ENCODE measurements at places on chromosomes 4 and X. TPM values are rescaled to one million over a fixed set of nuclear protein-coding genes. Genes with fewer than 3 reads are reported as not detected.
A peak's percentile ranks its signal among the peaks of the same experiment; 100 is the strongest.

DNA sequence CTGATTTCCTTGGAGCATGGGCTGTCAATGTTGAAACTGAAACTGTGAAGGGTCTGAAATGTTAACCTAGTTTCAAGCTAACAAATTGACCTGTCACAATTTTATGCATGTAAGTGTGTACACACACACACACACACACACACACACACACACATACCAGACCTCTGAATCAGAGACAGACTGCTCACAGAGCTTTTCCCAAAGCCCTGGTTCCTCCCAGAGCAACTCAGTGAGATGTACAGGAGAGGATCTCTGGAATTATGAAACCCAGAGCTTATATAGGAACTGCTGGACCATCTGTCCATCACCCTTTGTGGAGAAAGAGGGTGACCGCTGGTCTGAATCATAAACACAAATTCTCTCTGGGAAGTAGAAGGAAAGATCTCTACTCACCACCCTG is 228.1 kb upstream of the PRPS2 start:
- no peak for DNase-seq

GRCh38 chr4:56909086-56909894 is 1.6 kb downstream of the REST start:
- DNase-seq: peak; percentile 69

DNA sequence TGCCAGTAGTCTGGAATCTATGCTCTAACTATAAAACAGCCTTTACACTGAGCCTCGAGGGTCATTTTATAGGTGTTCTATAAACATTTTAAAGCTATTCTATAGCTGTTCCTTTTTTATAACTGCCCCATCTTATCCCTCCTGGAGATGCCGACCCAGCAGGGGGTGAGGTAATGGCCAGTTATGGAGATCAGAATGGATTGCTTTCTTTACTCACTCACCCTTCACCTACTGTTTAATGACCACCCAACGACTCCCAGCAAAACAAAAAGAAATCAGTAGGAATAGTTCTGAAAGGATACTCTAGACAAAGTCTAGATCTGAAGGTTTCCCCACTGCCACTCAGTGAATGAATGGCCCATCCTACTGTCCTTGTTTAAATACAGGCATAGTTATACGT is 1113.1 kb downstream of the FAT4 start:
- DNase-seq: no peak

GRCh38 chr4:123603165-123603564 is 206.6 kb downstream of the SPRY1 start:
- no peak for DNase-seq

- DNase-seq: no peak
Observed at GRCh38 chr4:163818673-163819072, 324.2 kb downstream of the TMA16 start.

DNA sequence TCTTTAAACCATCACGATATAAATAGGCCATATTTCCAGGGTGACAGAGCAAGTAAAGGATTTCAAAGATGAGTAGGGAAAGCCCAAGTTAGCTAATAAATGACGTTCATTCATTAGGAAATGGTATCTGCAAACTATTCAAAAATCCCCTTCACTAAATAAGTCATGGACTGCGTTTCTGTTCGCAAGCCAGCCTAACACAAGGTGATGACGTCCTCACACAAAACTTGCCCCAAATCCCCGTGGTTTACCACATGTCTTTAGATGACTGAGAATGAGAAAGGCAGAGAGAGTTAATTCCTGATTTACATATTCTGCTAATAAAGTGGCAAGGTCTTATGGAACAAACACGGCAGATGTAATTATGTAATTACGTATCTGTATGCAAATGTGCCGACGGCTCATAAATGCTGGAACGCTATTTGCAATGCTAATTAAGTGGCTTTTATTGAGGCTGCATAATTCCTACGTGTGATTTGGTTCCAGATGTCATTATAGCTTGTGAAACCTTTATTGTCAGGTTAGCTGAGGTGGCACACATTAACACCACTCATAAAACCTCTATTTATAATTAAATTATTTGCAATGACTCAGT is 437.7 kb upstream of the FRG1 start:
- DNase-seq: no peak

KDR gene
- not detected for total RNA-seq

FAM47E gene
- total RNA-seq: not detected

ABCG2 gene
- not detected for total RNA-seq

AR gene
- total RNA-seq: not detected

PLP1 gene
- not detected for total RNA-seq
